ENCODE measurements at places on chromosomes 3 and 15. TPM values are rescaled to one million over a fixed set of nuclear protein-coding genes. Genes with fewer than 3 reads are reported as not detected.

GRCh38 chr15:93974804-93975481, 256.4 kb upstream of the MCTP2 start:
- DNase-seq, result peak; percentile 47

GRCh38 chr3:44355362-44356033, 16.9 kb downstream of the TCAIM start:
- no peak for DNase-seq

GRCh38 chr15:69712991-69713390, 260.4 kb downstream of the RPLP1 start:
- no peak for DNase-seq

CFAP91 gene
- total RNA-seq, result 21.5 TPM

DNA sequence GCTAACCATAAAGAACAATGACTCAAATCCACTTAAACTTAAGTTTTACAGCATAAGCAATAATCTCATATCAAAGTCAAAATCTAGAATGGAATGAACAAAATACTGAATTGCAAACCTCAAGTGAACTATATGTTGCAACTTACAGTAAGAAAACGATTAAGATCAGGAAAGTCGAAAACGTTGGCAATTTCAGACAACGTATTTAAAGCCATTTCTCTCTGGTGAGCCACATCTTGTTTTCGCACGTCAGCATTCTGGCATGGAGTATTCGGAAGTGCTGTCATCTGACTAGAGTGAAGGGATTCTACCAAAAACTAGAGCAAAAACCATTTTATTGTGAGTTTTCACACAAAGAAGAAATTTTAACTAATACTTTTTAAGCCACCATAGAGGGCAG, 28.5 kb downstream of the ATR start:
- DNase-seq, result no peak

GRCh38 chr3:156581033-156581432, 26.1 kb upstream of the SSR3 start:
- no peak for DNase-seq

MESP2 gene
- total RNA-seq, result 1.8 TPM

RARRES1 gene
- total RNA-seq, result 18.4 TPM

ZNF592 gene
- 14.3 TPM for total RNA-seq

GRCh38 chr3:176505878-176506621, 691.2 kb downstream of the TBL1XR1 start:
- no peak for DNase-seq

- DNase-seq, result no peak
Measured at GRCh38 chr3:105214590-105214989, 152.1 kb upstream of the ALCAM start.

- DNase-seq, result no peak
Measured at GRCh38 chr3:32282578-32283154, 44.2 kb downstream of the CMTM8 start.

- DNase-seq, result no peak
Measured at GRCh38 chr3:128195802-128196201, 42.5 kb downstream of the EEFSEC start.
